Ovary (tissue), 10 donors: ENCODE measurements at places on chromosomes 11 and 22.

DNA sequence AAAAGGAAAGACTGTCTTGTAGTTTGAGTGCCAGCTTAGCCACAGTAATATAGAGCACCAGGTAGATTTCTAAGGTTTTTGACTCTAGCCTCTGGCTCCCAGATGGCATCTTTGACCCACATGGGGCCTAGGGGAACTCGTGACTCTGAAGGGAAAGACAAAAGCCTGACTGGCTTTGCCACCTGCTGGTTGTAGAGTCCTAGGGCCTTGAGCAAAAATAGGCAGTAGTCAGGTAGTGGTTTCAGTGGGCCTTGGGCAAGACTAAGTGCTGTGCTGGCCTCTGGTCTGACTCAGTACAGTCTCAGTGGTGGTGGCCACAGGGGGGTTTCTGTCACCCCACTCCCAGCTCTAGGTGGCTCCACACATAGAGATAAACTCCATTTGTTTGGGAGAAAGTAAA, 349.4 kb downstream of the FAM181B start:
- H3K4me1 ChIP-seq: no peaks in the 10 kb centered on the region
- no peak for DNase-seq
- H3K4me3 ChIP-seq: no peak overlapping the region

DNA sequence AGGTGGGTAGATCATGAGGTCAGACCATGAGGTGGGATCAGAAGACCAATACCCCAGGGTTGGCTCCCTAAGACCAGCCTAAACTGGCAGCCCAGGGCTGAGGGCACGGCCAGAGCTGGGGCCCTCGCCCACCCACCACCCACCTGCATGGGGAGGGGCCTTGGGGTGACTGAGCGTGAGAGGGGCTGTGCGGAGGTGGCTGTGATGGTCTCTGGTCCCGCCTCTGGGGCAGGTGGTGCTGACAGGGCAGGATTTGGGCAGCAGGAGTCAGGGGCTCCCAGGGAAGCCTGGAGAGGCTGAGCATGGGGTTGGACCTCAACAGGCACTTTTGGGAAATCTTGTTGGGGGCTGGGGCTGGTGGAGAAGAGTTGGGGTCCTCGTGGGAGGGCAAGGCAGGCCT, 39.8 kb upstream of the MUC5AC start:
- H3K27me3 ChIP-seq: no peaks in the 10 kb centered on the region
- no peaks in the 10 kb centered on the region for H3K4me1 ChIP-seq
- no peak overlapping the region for H3K27ac ChIP-seq
- H3K4me3 ChIP-seq: no peak overlapping the region
- DNase-seq: peak; percentile 2

- no peak overlapping the region for H3K4me3 ChIP-seq
- no peaks in the 10 kb centered on the region for H3K4me1 ChIP-seq
- H3K27ac ChIP-seq: no peak overlapping the region
- H3K27me3 ChIP-seq: no peaks in the 10 kb centered on the region
Measured at GRCh38 chr11:7596975-7597391, 76.3 kb downstream of the CYB5R2 start.

DNA sequence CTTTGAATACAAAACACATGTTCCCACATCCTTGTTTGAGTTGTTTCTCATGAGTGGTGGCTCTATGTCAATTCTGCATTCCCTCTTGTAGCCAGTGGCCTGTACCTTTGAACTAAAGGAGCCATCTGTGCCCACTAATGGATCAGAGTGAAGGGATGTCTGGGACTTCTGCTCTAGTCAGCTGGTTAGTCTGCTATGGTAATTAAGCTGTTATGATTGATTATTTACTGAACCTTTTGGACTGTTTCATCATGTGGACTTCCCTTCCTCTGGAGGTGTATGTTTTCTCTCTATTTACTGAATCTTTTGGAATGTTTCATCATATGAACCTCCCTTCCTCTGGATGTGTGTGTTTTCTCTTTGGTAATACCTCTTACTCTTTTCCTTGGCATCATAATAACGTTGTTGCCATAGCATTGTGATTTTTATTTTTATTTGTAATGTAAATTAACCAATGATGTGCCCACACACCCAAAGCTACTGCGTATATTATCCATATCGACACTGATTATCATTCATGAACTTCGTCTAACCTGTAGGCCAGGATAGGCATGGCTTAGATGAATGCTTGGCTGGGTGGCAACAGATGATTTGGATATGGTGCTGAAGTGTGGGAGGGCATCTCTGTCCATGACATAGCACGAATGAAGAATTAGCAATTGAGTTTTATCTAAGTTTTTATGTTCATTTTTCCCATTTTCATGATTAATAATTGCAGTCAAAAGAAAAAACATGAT, 112.3 kb upstream of the SORL1-AS1 start:
- H3K27me3 ChIP-seq: no peaks in the 10 kb centered on the region
- H3K4me3 ChIP-seq: no peak overlapping the region
- no peak overlapping the region for H3K27ac ChIP-seq
- no peaks in the 10 kb centered on the region for H3K36me3 ChIP-seq

DNA sequence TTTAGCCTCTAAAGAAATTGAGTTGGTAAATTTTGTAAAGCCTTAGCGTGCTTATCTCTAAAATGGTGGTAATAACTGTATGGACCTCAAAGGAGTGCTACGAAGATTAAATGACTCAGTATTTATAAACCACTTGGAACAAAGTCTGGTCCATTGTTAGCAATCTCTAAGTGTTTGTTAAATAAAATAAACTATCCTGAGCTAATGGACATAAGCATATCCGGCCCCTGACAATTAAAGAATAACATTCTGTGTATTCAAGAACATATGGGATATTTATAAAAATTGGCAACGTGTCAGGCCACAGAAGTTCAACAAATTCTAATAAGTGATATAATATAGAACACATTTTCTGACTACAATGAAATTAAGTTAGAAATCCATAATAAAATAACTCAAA, 71.0 kb downstream of the MYEOV start:
- no peaks in the 10 kb centered on the region for H3K27me3 ChIP-seq
- no peak for DNase-seq
- H3K36me3 ChIP-seq: no peaks in the 10 kb centered on the region
- no peak overlapping the region for H3K27ac ChIP-seq

GRCh38 chr11:80261776-80262175, 820.9 kb upstream of the TENM4 start:
- H3K27me3 ChIP-seq: no peaks in the 10 kb centered on the region
- no peak for DNase-seq
- H3K4me3 ChIP-seq: no peak overlapping the region
- no peaks in the 10 kb centered on the region for H3K36me3 ChIP-seq
- H3K27ac ChIP-seq: no peak overlapping the region
